ENCODE measurements at places on chromosomes 12 and 14.

GRCh38 chr14:27008187-27008586 lies 410.4 kb upstream of the NOVA1 start:
- no peak for DNase-seq

GRCh38 chr12:92108651-92109050 lies 37.0 kb downstream of the BTG1 start:
- peak; percentile 36 for DNase-seq

DNA sequence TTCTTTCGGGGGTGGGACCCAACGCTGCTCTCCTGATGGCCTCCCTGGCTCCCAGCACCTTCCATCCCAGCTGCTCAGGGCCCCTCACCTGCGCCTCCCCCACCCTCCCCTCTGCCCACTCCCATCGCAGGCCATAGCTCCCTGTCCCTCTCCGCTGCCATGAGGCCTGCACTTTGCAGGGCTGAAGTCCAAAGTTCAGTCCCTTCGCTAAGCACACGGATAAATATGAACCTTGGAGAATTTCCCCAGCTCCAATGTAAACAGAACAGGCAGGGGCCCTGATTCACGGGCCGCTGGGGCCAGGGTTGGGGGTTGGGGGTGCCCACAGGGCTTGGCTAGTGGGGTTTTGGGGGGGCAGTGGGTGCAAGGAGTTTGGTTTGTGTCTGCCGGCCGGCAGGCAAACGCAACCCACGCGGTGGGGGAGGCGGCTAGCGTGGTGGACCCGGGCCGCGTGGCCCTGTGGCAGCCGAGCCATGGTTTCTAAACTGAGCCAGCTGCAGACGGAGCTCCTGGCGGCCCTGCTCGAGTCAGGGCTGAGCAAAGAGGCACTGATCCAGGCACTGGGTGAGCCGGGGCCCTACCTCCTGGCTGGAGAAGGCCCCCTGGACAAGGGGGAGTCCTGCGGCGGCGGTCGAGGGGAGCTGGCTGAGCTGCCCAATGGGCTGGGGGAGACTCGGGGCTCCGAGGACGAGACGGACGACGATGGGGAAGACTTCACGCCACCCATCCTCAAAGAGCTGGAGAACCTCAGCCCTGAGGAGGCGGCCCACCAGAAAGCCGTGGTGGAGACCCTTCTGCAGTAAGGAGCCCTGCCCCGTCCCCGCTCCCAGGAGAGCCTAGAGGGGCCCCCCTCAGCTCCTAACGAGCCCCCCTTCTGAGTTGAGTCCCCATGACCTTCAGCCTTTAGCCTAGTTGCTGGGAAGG lies at the start of gene HNF1A:
TSS of gene HNF1A (plus strand) at position 248 of the 924 bp plus-strand sequence. CDS start at position 474, 226 bp downstream.
- no peak for DNase-seq

DNA sequence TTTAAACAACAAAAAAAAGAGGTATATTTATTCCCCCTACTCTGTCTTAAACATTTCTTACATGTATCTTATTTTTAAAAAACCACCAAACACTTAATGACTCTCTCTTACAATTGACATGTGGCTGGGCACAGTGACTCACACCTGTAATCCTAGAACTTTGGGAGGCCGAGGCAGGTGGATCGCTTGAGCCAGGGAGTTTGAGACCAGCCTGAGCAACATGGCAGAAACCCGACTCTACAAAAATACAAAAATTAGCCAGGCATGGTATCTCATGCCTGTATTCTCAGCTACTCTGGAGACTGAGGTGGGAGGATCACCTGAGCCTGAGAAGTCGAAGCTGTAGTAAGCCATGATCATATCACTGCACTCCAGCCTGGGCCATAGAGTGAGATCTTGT lies 16.0 kb downstream of the SLC41A2 start:
- DNase-seq: no peak

DNA sequence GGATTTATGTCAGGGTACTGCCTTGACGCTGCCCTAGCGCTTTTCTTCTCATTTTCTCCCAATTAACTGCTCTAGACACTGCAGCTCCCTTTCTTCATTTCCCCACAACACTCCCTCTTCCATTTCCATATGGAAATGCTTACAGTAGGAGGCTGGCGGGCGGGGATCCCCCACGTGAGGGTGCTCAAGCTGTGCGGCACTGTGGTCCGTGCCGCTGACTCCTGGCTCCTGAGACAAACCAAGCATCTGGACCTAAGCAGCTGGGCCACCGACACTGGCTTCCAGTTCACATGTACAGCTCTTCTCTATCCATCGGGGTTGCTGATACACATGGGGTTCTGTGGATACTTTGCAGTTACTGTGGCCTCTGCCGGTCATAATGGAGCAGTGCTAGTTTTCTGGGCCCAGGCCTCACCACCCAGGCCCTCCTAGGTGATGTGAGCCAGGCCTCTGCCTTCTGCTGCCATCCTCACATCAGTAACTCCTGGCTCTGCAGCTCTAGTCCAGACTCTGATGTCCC lies 20.2 kb downstream of the TCHP start:
- DNase-seq: no peak

- DNase-seq: no peak
These were observed 41.9 kb downstream of the VWF start for GRCh38 chr12:6082613-6083012.

DNA sequence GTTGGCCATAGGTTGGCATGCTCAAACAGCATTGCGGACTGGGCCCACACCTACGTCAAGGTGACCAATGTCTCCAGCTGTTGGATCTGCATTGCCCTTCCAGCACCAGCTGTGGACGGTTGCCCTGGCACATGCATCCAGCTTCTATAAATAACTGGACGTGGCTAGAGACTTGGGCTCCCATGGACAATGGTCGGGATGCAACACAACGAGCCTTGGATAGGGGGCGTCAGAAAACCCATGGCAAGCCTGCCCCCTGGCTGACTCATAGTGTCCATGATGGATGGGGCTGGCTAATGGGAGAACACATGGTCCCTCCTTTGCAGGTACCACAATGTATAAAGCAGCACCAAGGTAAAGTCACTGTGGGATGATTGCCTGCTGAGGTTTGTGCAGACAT lies 331.6 kb upstream of the FAR2 start:
- no peak for DNase-seq

- DNase-seq: no peak
These were observed 1080.3 kb downstream of the GALC start for GRCh38 chr14:86912709-86913108.

- no peak for DNase-seq
These were observed 82.9 kb downstream of the NEDD1 start for GRCh38 chr12:96989916-96990315.

GRCh38 chr12:64610079-64610659 lies at the start of gene RASSF3:
RASSF3 (plus strand) TSS chr12:64610495; CDS start chr12:64610633, 138 bp downstream.
- DNase-seq: no peak

Data from AG04450 (cell line).